ENCODE measurements at places on chromosomes 1 and 21.

GRCh38 chr1:118767971-118768370, 220.2 kb downstream of the TBX15 start:
- no peak for DNase-seq

GRCh38 chr21:42218836-42219605, at the start of gene ABCG1:
Gene ABCG1 (plus strand): TSS chr21:42219140. CDS start chr21:42219263, 123 bp downstream.
- DNase-seq = peak; percentile 34

DNA sequence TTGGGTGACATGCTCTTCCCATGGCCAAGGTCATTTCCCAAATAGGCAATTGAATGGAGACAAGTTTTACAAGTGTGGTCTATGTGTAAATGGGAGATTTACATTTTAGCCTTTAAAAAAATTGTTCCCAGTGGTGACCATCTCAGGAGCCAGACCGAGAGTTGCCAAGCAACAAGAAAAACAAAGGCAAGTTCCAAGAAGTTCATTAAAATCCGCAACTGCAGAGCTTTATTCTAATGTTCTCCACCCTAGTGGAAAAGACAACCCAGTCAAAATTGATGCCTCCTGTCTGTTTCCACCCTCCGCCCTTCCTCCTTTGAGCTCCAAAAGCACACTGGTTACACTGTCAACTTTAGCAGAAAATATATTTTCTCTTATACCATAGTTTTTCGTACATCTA, 33.2 kb upstream of the CD55 start:
- no peak for DNase-seq

DNA sequence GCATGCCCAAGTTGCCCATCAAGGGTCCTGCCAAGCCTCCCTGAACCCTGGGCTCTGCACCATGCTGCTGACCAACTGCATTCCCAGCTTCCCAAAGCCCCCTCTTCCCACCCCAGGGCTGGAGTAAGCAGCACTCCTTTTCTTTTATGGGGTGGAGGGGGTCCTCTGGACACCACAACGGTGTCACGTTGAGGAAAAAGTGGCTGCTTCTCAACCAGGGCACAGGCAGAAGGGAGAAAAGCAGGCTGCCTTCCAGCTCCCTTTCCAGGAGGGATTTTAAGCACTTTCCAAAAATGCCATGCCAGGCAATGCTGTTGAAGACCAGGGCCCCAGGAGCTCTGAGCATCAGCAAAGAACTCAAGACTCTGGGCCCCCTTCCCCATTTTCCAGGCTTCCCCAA, 691 bp downstream of the RIMS3 start:
- no peak for DNase-seq

- no peak for DNase-seq
Observed at GRCh38 chr21:42226626-42227025, 7.7 kb downstream of the ABCG1 start.

- DNase-seq = no peak
Observed at GRCh38 chr1:99334991-99335390, 70.7 kb downstream of the PLPPR4 start.

- peak; percentile 63 for DNase-seq
Observed at GRCh38 chr21:16863908-16864307, 648.9 kb upstream of the CXADR start.

GRCh38 chr1:229482511-229482910, 25.6 kb downstream of the NUP133 start:
- DNase-seq = no peak

GRCh38 chr1:157087030-157087429, 12.6 kb downstream of the ETV3L start:
- DNase-seq = no peak

GRCh38 chr21:34939673-34940331, 109.3 kb downstream of the RUNX1 start:
- DNase-seq = no peak

- peak; percentile 64 for DNase-seq
Observed at GRCh38 chr1:30684881-30685795, 38.2 kb downstream of the MATN1 start.

DNA sequence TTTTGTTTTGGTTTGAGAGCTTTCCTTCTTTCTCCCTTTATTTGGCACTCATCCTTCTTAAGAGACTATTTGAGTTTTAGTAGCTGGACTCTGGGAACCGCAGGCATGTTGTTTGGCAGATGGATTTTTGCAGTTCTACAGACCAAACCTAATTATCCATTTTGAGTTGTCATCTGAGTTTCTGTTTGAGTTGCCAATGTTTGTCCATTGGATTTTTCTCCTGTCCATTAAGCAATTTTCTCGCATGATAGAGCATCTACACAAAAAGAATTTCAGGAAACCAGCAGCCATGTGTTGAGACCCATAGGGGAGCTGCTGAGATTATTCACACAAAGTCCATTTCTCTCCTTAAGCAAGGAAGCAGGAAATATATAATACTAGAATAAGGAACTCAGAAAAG, 17.2 kb upstream of the CXADR start:
- no peak for DNase-seq

- no peak for DNase-seq
Observed at GRCh38 chr21:44902268-44903049, 18.2 kb downstream of the ITGB2 start.

DNA sequence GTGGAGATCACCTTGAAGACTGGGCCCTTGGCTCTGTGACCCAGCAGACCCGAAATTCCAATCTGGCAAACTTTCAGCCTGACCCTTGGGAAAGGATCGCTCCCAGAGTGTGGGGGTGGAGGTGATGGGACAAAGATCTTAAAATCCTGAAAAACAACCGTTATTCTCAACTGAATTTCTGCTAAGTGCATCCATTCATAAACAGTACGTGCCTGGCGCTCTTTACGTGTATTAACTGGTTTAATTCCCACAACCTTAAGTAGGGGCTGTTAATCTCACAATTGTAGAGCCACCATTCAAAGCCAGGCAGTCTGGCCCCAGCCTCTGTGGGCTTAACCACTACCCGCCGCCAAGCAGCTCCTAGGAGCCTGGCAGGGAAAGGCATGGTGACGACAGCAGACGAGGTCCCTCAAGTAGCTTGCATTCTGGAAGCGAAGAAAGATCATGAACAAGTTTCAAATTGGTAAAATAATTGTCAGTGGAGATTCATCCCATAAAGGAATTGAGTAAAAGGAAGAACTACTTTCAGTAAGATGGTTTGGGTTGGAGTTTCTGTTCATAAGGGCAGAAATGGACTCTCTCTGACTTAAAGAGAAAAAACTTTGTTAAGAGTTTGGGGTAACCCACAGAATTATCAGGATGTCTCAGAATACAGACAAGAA, 11.4 kb upstream of the RGS16 start:
- DNase-seq = peak; percentile 51
